ENCODE measurements at places on chromosomes 5 and 9.

- DNase-seq, result no peak
Observed at GRCh38 chr9:75186767-75187380, 98.6 kb downstream of the OSTF1 start.

DNA sequence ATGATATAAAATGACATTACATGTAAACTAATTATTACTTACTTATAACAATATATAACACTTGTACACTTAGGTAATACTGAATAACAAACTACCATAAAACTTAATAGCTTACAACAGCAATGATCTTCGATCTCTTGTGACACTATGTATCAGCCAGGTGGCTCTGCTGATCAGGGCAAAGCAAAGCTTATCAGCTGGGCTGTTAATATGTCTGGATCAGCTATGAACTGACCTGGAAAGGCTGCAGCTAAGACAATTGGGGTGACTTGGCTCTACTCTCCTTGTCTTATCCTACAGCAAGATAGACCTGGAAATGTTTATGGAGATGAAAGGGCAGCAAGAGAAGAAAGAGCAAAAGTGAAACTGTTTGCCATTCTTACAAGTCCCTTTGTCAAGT, 511.3 kb downstream of the TLR4 start:
- DNase-seq, result no peak

DNA sequence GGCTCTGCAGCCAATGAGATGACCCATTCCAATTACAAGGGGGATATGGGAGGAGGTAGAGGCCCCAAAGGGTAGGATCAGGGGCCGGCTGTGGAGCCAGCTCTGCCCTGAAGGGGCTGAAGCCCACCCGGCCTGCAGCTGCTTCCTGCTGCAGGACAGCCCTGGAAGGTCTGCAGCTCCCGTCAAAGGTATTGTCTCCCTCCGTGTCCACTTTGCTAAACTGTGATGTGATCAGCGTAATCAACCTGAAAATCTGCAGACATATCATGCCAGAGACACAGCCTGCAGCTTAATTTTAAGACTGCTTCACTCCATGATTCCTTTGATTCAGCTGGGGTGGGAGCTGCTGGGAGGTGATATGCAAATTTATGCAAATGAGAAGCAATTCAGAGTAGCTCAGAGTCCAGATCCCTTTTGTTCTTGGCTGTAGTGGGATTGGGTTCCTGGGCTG, 90.7 kb downstream of the GADD45G start:
- DNase-seq, result no peak

- no peak for DNase-seq
Observed at GRCh38 chr5:71783891-71784290, 64.8 kb downstream of the CARTPT start.

DNA sequence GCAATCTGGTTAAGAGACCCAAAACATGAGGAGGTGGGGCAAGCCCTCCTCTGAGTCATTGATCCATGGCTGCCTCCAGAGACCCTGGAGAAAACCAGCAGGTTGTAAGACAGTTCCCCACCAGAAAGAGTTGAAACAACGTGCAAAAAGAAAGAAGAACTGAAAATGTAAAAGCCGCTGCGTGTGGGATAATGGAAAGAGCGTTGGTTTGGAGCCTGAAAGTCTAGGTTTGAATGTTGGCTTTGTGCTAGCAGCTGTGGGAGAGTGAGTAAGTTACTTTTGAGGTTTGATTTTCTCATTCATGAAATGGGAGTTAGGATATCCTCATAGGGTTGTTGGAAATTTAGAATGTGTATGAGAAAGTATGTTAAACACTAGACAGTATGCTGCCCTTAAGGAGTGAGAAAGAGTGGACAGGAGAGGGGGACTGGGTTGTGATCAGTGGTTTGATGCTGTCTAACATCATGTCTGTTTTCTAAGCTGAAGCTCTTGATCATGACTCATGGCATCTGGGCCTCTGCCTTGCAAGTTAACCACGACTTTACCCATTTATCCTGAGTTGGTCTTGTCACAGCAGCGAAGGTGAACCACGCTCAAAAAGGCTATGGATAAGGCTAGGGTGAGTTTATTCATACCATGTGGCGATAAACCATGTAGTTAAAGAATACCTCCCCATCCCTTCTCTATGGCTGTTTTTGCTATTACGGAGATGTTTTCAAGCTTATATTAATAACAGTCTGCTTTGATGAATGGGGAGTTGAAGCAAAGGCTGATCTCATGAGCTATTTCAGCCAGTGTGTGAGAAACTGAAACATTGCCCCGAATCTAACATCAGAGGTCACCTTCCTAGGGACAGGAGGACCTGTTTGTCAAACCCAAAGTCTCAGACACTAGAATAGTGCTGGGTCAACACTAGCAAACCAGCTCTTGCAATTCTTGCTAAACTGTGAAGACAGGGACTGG, 41.3 kb downstream of the ZNF366 start:
- DNase-seq, result no peak

DNA sequence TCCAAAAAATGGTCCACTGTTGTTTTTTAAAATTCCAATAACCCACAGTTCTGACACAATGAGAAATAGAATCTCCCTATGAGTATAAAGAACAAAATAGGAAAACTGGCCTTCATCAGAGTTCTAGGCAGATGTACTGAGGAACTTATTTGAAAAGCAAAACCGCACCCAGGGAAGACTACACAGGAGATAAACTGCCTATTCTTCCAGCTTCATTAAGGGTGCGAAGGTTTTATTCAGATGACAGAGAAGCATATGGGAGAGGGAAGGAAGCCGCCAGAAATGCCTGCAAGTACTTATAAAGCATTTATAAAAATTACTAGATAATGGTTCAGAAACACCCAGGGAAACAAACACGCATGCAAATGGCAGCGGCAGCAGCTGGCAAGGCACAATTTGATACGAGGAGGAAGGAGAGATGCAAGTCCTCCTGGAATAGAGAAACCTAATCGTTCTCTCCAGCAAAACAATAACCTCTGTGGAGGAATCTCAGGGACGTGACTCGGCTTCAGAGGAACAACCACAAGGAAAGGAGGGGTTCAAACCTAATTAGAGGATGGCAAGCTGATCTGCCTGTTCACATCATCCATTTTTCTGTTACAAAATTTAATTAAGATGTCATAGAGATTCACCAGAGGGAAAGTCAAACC, 9.0 kb downstream of the TTLL11 start:
- DNase-seq, result no peak

GRCh38 chr9:104915049-104915448, 12.9 kb downstream of the ABCA1 start:
- DNase-seq, result no peak

GRCh38 chr5:73862796-73863195, 236.8 kb downstream of the ARHGEF28 start:
- DNase-seq, result no peak

- no peak for DNase-seq
Observed at GRCh38 chr5:96652769-96653454, 9.3 kb upstream of the CAST start.

- no peak for DNase-seq
Observed at GRCh38 chr9:118596374-118597015, 772.7 kb downstream of the BRINP1 start.

GRCh38 chr9:116572095-116572748, 114.9 kb upstream of the TRIM32 start:
- DNase-seq, result peak; percentile 54

GRCh38 chr9:124880501-124880900, 18.6 kb downstream of the ARPC5L start:
- DNase-seq, result no peak

DNA sequence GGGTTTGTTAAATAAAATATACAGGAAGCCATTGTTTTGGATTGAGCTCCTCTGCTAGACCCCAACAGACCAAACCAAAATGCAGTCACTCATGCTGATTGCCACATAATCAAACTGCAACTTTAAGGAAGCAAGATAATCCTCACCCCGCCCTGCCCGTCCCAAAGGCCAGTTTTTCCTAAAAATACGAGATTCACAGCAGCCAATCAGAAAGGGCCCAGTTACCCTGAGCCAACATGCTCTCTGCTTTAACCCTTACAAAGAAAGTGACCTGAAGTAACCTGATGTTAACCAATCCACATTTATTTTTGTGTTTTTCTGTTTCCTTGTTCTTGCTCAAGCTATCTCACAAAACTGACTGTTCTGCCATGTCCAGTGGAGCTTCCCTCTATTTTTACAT, 21.5 kb upstream of the RNF20 start:
- no peak for DNase-seq

GRCh38 chr9:109903515-109904138, 123.6 kb downstream of the PALM2AKAP2 start:
- DNase-seq, result peak; percentile 70

DNA sequence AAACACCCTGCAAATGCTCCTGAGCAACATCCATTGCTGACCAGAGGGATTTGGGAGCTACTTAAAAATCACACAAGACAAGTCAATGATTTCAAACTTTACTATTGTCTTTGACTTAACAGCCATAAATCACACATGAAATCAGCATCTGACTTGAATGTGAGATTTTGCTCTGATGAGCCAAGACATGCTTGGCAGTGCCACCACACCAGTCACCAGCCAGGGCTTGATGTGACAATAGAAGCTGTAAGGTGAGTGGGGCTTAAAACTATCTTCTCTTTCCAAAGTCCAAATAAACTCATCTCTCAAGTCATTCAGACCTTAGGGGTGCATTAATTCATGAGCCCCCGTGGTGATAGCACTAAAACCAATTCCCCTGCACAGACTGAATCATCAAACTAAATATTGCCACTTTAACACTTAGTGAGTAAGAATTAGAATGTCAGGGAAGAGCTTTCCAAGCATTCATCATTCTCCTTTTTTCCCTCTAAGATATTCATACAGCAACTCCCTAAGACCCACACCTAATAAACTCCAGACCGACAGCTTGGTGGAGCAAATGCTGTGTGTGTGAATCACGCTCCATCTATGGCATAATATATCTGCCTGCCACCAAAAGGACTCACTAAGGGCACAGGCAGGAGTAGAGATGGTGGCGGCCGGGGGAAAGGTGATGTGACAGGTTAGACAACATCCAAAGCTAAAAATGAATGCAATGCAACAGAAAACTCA, 119.4 kb downstream of the SPOCK1 start:
- no peak for DNase-seq

DNA sequence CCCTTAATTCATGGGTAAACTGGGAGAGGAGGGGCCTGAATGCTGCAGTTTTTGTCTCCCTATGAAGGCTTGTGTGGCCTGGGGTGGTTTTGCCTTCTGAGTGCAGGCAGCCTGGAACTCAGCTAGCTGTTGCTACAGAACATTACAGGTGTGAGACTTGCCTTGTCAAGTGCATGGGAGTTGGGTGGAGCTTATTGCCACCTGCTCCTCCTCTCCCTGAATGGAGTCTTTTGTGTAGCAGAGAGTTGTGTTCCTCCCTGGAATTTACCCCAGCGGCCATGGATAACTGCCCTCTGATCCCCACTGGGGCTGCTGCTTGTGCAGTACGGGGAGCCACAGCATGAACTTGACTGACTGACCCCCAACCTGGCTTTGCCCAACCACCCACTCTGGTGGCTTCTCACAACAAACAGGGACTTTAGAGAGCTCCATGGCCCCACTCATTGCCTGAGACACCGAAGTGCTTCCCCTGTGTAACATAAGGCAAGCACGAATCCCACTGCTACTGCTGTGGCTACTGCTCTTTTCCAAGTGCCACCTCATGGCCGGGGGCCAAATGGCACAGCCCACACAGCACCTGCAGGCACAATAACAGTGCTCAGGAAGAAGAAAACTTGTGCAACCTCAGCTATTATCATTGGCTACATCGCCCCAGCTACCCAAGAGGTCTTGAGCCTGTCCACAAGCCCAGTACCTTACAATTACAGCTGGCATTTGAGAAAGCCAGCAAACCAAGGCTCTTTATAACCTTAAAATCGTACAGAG, 942.9 kb downstream of the CDH18 start:
- no peak for DNase-seq

- DNase-seq, result no peak
Observed at GRCh38 chr9:91750343-91750742, 199.7 kb downstream of the ROR2 start.

DNA sequence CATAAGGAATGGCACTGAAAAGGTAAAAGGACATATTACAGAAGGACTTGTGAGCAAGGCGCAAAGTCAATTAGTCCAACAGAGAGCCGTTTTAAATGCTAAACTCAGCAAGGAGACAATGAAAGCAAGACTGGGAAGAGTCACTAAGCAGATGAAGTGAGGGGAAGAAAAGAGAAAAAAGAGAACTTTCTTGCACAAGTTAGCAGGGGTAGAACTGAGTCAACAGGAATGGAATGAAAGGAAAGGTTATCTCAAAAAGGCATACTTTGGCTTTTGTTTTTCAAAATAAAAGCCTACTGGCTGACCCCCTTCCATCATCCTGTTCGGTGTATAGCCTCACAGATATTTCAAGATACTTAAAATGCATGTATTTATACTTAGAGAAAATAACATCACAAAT, 75.0 kb downstream of the NR6A1 start:
- no peak for DNase-seq

DNA sequence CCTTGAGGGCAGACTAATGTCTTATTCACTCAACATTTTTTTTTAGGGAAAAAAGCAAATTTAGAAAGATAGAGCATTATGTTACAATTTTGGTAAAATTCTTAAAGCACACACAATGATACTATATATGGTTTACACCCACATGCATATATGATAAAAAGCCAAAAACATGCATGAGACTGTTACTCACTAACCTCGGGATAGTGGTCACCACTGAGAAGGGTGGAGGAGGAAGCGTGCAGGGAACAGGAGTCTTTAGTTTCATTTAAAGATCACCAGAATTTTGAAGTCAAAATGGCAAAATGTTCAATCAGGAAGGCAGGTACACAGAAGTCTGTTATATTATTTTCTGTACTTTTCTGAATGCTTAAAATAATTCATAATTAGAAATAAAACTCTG, 9.2 kb downstream of the ARL15 start:
- no peak for DNase-seq

DNA sequence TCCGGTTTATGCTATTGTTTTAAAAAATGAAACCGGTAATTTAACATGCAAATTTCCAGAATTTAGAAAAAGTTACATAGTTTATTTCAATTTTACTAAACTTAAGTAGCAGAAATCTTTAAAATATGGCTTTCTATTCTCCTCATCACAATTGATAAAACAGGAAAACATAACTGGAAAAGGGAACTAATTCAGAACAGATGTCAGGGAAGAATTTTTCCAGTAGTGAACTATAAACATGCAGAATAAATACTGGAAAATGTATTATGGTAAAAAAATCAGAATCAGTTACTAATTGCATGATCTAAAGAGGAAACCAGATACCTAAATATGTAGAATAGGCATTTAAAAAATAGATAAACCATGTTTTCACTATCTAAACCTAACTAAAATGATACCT, 7.3 kb upstream of the NR4A3 start:
- no peak for DNase-seq

- no peak for DNase-seq
Observed at GRCh38 chr5:169988206-169988605, 7.9 kb upstream of the INSYN2B start.

- no peak for DNase-seq
Observed at GRCh38 chr5:135391869-135392255, 7.2 kb downstream of the MACROH2A1 start.

- no peak for DNase-seq
Observed at GRCh38 chr5:168174376-168174775, 117.1 kb upstream of the WWC1 start.
